ENCODE measurements at places on chromosomes 6 and 20.

DNA sequence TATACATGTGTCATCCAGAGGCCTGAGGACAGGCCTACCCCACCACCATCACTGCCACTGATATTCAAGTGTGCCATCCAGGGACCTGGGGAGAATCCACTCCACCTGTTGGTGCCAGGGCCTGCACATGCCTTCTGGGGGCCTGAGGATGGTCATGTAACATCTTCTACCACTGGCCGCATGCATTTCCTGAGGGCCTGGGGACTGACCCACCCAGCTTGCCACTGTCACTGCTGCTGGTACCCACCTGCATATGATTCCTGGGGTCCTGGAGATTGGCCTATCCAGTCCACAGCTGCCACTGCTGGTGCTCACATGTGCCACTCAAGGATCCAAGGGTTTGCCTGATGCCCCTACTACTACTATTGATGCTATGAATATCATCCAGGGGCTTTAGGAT lies 184.3 kb upstream of the SYNCRIP start:
- DNase-seq: no peak

DNA sequence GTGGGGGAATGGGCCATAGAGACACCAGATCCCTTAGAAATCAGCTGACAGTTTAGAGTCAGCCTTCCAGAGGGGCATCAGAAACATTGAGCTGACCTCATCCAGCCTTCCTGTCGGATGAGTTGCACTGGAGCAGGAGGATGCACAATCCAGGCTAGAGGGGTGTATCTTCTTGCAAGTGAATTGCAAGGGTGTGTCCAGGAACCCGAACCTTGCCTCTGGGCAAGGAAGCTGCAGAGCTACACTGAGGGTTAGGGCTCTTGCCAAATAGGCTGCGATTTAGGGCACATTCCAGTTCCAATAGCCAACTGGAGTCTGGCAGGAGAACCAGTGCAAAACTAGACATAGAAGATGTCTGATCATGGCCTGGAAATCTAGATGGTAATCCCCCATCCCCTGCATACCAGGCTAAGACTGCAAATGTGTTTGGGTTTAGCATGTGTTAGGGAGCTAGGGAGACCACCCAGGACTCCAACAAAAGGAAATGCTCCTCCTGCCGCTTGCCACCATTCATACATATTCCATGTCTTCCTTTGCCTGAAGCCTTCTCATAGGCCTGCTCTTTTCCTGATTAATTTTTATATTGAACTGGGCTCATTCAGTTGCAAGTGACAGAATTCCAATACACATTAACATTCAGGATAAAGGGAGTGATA lies 6.3 kb upstream of the UTRN start:
- DNase-seq: no peak

GRCh38 chr6:160998766-160999165 lies 7.2 kb downstream of the MAP3K4 start:
- no peak for DNase-seq

GRCh38 chr20:11119573-11119972 lies 445.8 kb upstream of the JAG1 start:
- no peak for DNase-seq

DNA sequence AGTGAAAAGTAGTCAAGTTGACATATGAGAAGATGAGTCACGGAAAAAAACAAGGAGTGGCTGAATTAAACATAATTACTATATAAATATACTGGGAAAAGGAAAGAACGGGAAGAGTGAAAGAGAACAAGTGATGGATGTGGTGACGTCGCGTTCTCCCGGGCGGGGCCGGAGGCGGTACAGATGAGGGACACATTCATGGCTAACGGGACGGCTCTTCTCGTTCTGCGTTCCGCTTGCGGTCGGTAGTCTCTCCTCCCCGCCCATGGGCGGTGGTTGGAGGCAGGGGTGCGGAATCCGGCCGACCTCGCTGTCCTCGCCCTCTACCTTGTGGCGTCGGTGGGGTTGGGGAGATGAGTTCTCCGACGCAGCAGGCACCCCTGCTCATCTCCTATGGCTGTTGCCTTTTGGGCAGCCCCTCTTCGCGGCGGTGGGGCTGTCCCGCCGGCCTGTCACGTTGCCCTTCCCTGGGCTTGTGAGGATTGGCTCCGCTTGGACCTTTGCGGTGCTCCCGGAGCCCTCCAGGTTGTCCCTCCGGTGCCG lies 22.5 kb downstream of the HLA-G start:
- DNase-seq: no peak

DNA sequence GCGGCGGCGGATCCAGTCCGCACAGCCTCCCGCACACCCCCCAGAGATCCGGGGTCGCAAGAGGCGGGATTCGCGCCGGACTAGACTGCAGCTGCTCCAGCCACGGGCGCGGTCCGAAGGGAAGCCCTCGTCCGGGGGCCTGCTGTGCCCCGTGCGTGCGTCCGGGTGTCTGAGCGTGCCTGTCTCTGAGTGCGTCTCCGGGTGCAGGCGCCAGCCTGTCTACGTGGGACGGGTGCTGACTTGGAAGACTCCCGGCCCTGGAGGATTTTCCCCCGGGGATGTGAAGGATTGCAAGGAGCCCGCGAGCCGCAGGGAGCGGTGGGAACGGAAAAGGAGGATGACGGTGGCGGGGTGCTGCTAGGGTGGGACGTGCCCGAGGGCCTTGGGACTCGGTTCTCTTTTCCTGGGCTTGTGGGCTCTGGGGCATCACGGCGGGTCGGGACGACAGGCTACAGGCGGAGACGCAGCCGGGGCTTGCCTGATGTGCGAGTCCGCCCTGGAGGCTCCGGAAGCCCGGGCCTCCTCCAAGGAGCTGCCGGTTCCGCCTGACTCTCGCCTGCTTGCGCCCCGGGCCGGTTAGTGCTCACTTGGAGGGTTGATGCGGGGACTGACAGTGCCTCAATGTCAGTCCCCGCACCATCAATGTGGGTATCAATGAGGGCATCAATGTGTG lies 5.7 kb downstream of the MAFB start:
- no peak for DNase-seq

DNA sequence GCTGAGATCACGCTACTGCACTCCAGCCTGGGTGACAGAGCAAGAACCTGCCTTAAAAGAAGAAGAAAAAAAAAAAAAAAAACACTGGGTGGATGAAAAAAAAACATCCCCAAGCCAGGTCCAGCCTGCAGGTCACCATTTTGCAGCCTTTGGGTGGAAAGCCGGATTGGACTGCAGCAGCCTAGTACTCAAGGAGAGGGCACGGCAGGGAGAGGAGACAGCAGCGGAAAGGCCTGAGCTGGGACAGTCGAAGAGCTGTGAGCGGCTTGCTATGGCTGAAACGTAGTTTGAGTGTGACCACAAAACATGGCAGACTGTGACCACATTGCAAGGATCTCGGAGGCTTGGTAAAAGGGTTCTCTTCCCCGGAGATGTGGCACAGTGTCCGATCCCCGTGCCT lies 173.0 kb downstream of the NFATC2 start:
- no peak for DNase-seq

GRCh38 chr6:122718616-122719015 lies 60.9 kb upstream of the FABP7 start:
- no peak for DNase-seq

DNA sequence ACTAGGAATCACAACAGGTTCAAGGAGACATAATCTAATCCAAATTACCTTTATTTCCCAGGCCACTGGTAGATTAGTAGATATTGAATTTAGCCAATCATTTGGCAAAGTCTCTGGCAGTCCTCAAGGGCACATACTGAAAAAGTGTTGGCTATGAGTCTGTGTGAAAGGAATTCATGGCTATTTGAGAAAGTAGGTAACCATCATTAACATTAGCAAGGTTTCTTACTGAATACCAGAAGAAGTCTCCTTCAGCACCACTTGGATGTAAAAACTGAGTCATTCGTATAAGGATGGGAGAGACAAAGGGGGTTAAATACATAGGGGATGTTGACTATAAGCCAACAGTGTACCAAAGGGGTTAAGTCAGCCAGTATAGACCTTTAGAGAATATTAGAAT lies 36.7 kb downstream of the AGPAT4 start:
- no peak for DNase-seq

GRCh38 chr20:50237349-50237748 lies 46.7 kb downstream of the CEBPB start:
- peak; percentile 74 for DNase-seq

GRCh38 chr6:95515975-95516374 lies 61.4 kb upstream of the MANEA start:
- DNase-seq: no peak

DNA sequence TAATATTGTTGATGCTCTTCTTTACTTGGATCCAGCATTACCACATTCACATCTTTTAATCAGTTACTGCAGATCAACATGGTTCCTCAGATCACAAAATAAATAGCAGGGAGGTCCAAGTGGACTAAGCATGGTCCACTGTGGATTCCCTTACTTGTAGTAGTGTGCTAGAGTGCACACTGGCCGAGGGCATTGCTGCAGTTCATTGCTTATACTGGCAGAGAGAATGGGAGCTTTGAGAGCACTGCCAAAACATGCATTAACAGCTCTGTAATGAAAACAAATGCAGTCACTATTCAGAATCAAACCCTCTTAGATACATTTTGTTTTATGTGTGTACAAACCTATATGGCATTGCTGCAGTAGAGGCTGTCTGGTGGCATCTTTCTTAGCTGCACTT lies 471.5 kb downstream of the CD109 start:
- no peak for DNase-seq

All from SW480 (cell line).